ENCODE measurements at places on chromosomes 16 and 17.

GRCh38 chr16:3959148-3959547, 78.6 kb upstream of the CREBBP start:
- H3K4me1 ChIP-seq: peaks cover 28% of the 10 kb centered on the region
- H3K36me3 ChIP-seq: peaks cover 7% of the 10 kb centered on the region
- DNase-seq: no peak
- H3K27ac ChIP-seq: no peak overlapping the region

DNA sequence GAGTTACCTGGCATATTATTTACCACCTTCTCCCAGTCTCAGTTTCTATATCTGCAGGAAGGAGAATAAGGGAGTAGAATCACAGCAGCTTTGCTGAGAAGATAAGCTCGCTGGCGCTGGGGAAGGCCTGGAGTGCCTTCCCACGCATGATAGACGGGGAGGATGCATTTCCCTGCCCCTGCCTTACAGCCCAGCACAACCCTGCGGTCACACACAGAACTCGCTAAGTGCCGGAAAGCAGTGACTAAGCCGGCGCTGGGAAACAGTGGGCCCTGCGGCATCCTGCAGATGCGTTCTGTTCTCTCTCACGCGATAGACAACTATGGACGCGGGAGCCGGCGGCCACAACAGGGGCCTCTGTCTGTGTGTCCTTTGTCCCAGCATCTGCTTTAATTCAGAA, 4.8 kb downstream of the CA5A start:
- no peaks in the 10 kb centered on the region for H3K36me3 ChIP-seq
- H3K4me1 ChIP-seq: peaks cover 1% of the 10 kb centered on the region
- H3K4me3 ChIP-seq: no peak overlapping the region
- DNase-seq: no peak

- no peaks in the 10 kb centered on the region for H3K27me3 ChIP-seq
- no peaks in the 10 kb centered on the region for H3K36me3 ChIP-seq
- no peak overlapping the region for H3K4me3 ChIP-seq
These were observed 2074.3 kb downstream of the TP53TG3F start for GRCh38 chr16:35533683-35534082.

- no peak overlapping the region for H3K27ac ChIP-seq
- DNase-seq: no peak
- no peak overlapping the region for H3K4me3 ChIP-seq
- H3K27me3 ChIP-seq: peaks cover 41% of the 10 kb centered on the region
These were observed 20.5 kb upstream of the JPH3 start for GRCh38 chr16:87581857-87582215.

GRCh38 chr17:55152236-55152635, 112.5 kb upstream of the HLF start:
- H3K4me1 ChIP-seq: no peaks in the 10 kb centered on the region
- no peak for DNase-seq

DNA sequence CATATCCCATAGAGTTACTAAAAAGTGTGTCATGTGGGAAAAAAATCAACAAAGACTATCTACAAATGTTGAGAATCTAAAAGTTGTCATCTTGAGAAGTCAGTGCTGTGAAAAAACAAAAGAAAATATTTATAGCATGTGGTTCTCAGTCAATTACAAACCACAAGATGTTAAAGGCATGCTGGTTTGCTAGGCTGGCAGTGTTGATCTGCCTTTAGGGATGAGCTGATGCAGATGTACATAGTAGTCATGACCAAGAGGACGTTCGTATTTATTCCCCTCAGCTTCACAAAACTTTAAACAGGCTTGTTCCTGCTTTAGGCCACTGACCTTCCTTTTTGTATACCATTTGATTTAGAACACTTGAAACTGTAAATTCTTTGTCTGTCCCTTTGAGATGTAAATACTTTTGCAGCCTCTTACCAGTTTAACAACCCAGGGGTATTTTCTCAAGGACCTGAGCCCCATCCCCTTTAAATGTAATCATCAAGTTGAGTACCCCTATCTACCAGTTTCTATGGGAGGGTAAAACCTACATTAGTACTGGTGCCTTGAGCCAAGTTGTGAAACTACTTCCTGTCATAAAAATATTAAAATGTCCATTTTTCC, 446.6 kb downstream of the KCNJ18 start:
- no peaks in the 10 kb centered on the region for H3K36me3 ChIP-seq
- H3K4me3 ChIP-seq: no peak overlapping the region
- no peaks in the 10 kb centered on the region for H3K27me3 ChIP-seq
- DNase-seq: no peak
- no peaks in the 10 kb centered on the region for H3K4me1 ChIP-seq
- H3K27ac ChIP-seq: no peak overlapping the region

DNA sequence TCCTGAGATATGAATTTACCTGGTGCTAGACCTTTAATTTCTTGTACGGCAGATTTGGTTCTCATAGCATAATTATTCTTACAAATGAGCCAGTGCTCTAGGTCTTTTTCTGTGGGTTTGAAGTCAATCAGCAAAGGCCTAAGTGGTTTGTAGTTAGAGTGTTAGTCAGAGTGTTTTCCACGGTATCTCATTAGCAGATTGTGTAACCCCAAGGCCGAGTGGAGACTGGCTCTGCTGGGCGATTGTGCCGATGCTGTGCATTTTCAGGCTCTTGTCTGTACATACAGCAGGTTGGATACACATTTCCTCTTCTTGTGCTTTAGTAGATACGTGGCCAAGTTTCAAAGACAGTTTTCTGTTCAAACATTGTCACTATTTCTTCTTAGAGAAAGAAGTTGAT, 78.6 kb upstream of the CA10 start:
- H3K4me3 ChIP-seq: no peak overlapping the region
- H3K27me3 ChIP-seq: no peaks in the 10 kb centered on the region
- H3K36me3 ChIP-seq: no peaks in the 10 kb centered on the region
- H3K27ac ChIP-seq: no peak overlapping the region

- no peaks in the 10 kb centered on the region for H3K36me3 ChIP-seq
- no peaks in the 10 kb centered on the region for H3K4me1 ChIP-seq
- no peak overlapping the region for H3K27ac ChIP-seq
- no peak for DNase-seq
- H3K27me3 ChIP-seq: peaks cover 33% of the 10 kb centered on the region
These were observed 62.5 kb downstream of the CACNG3 start for GRCh38 chr16:24318680-24319079.

DNA sequence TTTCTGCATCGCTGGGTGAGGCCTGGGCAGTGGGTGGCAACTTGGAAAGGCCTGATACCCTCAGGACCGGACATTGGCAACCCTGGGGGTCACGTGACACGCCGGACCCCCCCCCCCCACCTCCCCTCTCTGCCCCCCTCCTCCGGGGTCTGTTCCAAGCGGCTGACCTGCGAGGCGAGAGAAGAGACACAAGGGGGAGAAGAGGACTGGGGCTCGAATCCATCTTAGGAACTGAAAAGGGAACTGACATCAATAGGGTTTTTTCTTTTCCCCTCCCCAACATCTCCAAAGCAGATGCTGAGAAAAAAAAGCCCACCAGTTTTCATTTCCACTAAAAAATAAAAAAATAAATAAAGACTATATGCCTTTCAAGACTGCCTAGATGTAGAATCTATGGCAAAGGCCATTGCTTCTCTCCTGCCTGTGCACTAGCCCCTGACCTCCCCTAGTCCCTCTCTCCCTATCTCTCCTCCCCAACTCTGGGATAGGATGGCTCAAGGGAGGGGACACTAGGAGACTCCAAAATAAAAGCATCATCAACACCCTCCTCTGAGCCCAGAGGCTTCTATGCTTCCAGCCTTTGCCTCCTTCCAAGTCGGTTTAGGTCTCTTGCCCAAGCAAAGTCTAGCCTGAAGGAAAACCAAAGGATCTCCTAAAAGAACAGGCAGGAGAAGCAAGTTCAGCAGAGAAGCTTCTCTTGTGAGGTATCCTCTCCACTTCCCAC, 7.7 kb upstream of the HOXB2 start:
- H3K4me1 ChIP-seq: peaks cover 29% of the 10 kb centered on the region
- H3K27me3 ChIP-seq: peaks cover 68% of the 10 kb centered on the region
- H3K36me3 ChIP-seq: peaks cover 15% of the 10 kb centered on the region
- no peak for DNase-seq
- no peak overlapping the region for H3K4me3 ChIP-seq

Data from activated naive CD4-positive, alpha-beta T cell treated with anti-CD3 and anti-CD28 coated beads, Interleukin-2, amount 10 ng/mL, durations not matched to agents 7 days and 5 days (primary cell).